Activated T-cell treated with anti-CD3 and anti-CD28 coated beads for 48 hours (primary cell): ENCODE measurements at places on chromosomes 3 and 15.

DNA sequence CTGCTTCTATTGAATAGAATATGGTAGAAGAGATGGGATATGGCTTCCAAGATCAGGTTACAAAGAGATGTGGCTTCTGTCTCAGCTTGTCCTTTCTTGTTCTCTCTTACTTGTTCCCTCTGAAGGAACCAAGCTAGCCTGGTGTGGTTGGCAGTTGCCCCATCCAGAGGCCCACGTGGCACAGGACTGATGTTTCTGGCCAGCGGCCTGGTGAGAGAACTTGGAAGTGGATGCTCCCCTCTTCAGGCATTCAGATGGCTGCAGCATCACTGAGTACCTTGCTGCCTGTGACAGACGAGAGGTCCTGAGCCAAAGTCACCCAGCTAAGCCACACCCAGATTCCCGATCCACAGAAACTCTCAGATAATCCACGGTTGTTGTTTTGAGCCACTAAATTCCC is 183.6 kb downstream of the NSMCE3 start:
- DNase-seq: no peak

- no peak for DNase-seq
These were observed 167.1 kb downstream of the VPS13C start for GRCh38 chr15:61893146-61893545.

DNA sequence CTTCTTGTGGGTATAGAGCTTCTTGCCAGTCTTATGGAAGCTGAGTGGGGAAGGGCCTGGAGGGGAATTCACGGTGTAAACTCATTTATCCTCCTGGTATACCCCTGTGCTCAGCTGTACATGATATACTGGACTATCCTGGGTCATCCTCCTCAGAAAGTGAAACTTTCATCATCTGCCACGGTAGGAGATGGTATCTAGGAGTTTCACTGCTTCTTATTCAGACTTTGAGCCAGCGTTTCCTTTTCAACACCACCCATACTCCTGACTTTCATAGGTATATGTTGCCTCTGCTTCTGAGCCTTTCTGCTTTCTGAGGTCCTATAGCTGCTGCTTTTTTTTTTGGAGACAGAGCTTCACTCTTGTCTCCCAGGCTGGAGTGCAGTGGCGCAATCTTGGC is 15.6 kb downstream of the SENP5 start:
- no peak for DNase-seq

GRCh38 chr15:70038730-70039392 is 58.9 kb downstream of the TLE3 start:
- no peak for DNase-seq

DNA sequence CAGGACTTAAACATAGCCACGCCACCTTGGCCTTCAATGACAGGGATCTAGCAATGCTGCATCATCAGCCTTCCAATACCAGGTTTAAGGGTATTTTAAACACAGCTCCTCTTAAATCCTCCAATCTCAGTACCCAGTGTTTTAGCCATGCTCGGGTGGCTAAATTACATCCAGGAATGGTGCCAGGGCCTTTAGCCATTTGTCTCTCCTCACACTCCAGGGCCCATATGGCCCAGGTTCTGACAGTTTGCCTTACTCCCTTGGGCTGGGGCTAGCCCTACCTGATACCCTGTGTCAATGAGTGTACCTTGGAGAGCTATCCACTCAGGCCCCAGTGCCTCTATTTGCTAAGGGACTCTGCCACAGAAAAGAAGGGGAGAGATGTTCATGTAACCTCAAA is 29.4 kb downstream of the ZNF589 start:
- no peak for DNase-seq

DNA sequence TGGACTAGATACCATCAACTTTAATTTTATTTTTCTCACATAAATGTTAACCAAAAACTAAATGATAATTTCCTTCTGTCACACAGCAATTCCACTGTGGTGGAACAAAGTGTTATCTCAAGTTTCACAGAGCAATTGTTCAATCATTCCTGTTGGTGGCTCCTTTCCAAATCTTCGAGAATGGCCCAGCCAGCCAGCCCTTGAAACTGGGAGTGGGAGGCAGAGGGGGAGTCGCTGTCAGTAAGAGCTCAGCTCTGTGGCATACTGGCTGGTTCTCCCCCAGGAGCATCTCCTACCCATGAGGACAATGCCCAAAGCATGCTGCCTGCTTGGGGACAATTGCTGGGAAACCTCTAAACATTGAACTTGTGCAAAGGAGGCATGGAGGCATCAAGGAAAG is 47.7 kb downstream of the MECOM start:
- DNase-seq: no peak

- DNase-seq: no peak
These were observed 35.4 kb upstream of the ARL8B start for GRCh38 chr3:5086708-5087107.
